ENCODE measurements at places on chromosomes 11 and 22.

DNA sequence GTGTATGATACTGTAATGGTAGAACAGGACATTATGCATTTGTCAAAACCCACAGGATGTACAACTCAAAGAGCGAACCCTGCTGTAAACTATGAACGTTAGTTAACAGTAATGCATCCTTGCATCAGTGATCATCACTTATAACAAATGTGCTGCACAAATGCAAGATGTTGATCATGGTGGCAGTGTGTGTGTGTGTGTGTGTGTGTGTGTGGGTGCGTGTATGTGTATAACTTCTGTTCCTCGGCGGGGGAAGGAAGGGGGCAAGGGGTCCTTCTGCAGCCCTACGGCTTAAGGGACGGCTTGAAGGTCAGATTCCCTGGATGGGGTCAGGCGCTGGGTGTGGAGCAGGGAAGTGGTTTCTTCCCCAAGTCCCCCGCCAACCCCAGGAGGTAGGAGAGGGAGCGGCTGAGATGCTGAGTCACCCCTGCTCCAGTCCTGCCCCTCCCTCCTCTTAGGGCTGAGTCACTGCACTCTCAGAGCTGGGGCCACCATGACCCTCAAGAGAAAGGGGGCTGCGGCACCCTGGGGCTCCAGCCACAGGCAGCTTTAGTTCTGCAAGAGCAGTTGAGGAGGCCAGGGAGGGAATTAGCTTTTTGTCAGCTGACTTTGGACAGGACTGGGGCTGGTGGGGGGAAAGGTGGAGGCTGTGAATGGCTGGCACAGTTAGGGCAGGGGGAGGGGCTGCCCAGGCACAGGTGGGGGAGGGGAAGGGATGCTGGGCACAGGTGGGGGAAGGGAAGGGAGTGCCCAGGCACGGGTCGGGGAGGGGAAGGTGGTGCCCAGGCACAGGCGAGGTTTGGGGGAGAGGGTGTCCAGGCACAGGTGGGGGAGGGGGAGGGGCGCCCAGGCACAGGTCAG lies 8.8 kb upstream of the CTSD start:
- peak; percentile 87 for DNase-seq

- no peak for DNase-seq
Measured at GRCh38 chr22:37544955-37545702, 15.2 kb upstream of the CDC42EP1 start.

GRCh38 chr11:72676861-72677341 lies 2.7 kb upstream of the PDE2A start:
- no peak for DNase-seq

GRCh38 chr11:37712251-37712650 lies 1114.2 kb upstream of the RAG2 start:
- DNase-seq, result no peak

GRCh38 chr11:78690352-78690987 lies 115.8 kb upstream of the NARS2 start:
- DNase-seq, result no peak

- DNase-seq, result no peak
Measured at GRCh38 chr22:36026741-36027140, 1.9 kb downstream of the RBFOX2 start.

DNA sequence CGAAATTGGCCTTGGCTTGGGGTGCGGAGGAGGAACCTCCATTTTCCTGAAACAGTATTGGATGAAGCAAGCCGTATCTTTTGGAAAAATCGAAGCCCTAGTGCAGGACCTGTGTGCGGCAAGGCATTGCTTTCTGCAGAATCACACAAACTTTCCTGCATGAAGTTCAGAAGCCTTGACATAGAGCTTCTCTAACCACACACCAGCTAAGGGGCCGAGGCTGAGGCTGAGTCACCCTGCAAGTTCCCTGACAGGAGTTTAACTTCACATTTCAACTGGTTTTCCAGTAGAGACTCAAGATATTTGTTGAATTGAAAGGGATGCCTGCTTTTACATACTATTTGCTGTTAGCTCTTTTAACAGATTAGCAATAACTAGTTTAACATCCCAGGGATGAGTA lies 67.8 kb downstream of the TCF20 start:
- no peak for DNase-seq

DNA sequence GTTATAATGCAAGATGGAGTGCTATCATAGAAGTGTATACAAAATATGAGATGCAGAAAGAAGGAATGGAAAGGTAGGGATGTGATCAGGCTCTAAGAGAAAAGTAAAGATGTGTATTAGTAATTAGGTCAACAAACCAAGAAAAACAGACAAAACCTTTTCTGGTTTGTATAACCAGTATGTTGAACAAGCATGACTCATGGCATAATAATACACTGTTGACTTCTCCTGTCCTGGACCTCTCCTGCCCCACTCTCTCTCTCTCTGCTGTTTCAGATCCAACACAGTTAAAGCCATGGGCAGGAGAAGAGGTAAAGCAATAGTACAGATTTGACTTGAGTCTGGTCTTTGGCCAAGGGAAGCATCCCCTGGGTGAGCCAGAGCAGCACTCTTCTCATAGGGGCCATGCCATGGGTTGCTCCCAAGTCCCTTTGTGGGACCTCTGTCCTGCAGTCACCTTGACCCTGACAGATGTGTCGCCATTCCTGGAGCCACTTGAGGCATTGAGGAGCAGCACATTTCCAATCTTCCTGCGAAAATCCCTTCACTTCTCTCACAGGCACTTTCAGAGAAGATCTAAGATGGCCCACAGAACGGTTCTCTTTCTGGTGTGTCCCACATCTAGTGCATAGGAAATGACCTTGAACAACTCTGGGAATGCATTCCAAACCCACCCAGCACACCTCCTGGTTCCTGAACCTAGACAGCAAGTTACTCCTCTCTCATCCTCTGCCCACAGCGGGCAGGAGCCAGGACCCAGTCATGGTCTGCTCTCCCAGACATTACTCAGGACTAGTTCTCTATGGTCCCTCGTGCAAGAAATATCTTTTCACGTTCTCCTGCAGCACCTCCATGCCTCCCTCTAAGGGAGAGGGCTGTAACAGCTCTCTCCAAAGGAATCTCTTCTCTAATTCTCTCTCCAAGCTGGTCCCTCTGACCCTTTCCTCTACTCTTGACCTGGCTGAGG lies 58.2 kb upstream of the PRSS23 start:
- DNase-seq, result peak; percentile 89

DNA sequence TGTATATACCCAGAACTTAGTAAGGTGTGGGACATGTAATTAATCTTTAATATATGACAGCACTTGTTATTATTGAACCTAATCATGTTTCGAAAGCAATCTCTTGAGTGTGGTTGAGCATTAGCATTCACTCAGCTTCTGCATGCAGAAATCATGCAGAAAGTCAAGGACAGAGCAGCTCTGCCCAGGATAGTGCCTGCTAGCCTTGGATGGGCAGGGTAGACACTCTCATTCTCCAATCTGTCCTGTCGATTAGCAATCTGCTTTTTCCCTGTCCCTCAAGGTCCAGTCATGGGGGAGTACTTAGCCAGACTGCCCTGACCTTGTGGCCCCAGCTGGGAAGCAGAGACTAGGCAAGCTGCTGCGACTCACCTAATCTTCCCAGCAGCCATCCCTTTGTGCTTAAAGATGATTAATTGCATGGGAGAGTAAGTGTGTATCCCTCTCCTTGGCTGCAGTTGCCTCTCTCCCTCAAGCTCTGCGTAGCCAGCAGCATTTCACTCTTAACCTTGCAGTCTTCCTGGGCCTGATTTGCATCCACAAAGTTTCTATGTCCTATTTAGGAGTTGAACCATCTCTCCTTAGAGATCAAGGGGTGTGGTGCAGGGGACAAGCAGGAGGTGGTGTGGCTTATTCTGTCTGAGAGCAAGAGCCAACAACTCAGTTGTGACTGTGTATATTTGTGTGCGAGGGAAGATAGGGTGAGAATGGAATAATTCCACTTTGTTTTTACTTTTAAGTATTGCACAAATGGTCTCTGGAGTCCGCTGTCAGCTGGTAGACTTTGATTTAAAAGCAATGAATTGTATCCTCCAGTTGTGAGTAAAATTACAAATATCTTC lies 101.4 kb downstream of the FDX1 start:
- no peak for DNase-seq

- DNase-seq, result no peak
Measured at GRCh38 chr11:126311401-126312291, 7.8 kb downstream of the DCPS start.

GRCh38 chr11:27406498-27407354 lies 43.7 kb upstream of the CCDC34 start:
- DNase-seq, result no peak

DNA sequence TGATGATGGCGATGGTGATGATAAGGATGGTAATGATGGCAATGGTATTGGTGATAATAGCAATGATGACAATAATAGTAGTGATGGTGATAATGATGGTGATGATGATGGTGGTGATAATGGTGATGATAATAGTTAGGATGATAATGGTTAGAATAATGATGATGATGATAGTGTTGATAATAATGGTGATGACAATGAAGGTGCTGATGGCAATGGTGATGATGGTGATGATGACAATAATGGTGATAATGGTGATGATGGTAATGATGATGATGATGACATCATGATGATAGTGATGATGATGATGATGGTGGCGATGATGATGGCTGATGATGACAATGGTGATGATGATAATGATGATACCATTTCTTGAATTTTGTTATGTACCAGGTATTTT lies 309.9 kb downstream of the MIAT start:
- DNase-seq, result no peak

GRCh38 chr11:112392904-112393303 lies 132.2 kb upstream of the PLET1 start:
- DNase-seq, result no peak

GRCh38 chr11:66032957-66033735 lies 6.9 kb upstream of the CATSPER1 start:
- DNase-seq, result no peak

- no peak for DNase-seq
Measured at GRCh38 chr11:49851511-49851910, 100.7 kb upstream of the OR4C13 start.

GRCh38 chr11:113705871-113706655 lies at the start of gene TMPRSS5:
TMPRSS5 (minus strand) TSS chr11:113706308; CDS start chr11:113706224, 84 bp downstream.
- DNase-seq, result no peak

DNA sequence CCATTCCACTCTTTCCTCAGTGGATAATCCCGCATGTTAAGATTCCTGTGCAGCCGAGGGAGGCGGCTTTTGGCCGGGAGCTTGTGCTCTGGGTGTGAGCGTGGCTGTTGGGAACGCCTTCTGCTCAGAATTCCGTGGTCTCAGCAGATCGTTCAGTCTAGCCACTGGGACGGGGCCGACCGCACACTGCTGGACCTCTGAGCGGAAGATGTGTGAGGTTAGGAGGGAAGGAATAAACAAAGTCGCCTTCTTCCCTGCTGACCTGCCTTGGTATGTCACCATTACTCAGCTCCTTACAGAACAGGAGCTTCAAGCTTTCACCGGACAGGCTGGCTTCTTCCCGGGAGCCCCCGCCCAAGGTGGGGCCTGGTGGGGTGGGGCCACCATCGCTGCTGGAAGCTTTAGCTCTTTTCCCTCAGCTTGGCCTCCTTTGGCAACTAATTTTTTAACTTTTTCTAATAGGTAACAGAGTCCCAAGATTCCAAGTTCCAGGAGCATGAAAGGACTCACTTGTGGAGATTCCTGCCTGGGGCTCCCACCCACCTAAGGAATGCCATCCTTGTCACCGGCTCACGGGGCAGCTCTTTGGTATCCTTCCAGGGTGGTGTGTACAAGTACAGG lies 22.5 kb upstream of the SEPTIN5 start:
- DNase-seq, result no peak

- DNase-seq, result no peak
Measured at GRCh38 chr11:65634905-65635731, 2.8 kb upstream of the SIPA1 start.

DNA sequence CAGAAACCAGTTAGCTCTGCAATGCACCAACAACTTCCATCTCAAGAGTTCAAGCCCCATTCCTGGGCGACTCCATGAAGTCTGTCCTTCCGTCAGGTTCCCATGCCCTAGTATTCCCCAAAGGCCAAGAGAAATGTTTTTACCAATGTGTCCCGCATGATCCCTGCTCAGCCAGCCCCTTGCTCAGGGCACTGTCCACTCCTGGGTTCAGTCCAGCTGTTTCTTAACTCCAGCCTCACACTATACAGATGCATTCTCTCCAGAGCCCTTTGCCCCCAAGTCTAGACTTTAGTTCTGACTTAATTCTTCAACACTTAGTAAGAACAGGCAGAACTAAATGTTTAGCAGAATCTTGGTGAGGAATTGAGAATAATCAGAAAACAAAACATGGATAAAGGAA lies 497.5 kb downstream of the SOX6 start:
- no peak for DNase-seq

DNA sequence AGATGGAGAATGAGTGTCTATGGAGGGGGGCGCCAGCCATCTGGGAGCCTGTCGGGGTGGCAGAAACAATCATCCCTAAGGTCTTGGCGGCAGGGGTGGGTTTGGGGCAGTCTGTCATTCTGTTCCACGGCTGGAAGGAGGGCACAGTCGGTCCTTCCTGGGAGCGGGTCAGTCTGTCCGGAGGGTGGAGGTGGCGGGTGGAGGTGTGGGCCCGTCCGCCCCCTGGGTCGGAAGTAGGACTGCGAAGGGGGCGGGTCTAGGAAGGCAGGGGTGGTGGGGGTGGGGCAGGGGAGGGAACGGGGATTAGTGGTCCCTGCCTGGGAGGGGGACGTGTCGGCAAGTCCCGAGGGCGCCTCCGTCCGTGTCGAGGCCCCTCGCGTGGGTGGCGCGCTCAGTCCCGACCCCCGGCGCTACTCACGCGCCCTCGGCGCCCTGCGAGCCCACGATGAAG lies 461 bp downstream of the TBC1D10A start:
- no peak for DNase-seq

GRCh38 chr22:33635766-33636165 lies 284.5 kb downstream of the LARGE1 start:
- DNase-seq, result no peak

DNA sequence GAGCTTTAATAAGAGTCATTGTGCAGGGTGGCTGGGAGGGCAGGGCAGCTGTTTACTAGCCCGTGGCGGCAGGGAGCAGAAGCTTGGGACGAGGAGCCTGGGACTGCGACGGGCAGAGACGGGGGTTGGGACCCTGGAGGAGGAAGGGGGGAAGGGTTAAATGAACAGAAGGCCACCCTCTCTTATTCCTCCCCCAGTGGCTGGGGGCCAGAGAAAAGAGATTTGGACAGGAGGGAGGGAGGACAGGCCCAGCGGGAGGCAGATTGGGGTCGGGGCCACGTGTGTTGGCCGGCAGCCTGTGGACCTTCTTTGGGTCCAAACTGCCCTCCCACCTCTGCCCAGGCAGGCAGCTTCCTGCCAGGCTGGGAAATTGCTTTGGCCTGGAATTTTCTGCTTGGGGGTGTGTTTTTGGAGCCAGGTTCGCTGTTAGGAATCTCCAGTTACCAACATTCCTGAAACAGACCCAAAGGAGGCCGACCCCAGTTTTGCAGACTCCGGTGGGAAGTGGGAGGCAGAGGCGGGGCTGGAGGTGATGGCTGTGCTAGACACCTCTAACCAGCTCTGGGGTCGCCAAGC lies 50.2 kb downstream of the APOL3 start:
- no peak for DNase-seq

Data from Panc1 (cell line).